Activated CD4-positive, alpha-beta T cell treated with anti-CD3 and anti-CD28 coated beads, Interleukin-2, amount 50 U/mL, for 24 hours (primary cell): ENCODE measurements at places on chromosomes 12 and 14.

- no peak for DNase-seq
Observed at GRCh38 chr12:124869059-124869665, 5.5 kb upstream of the SCARB1 start.

- no peak for DNase-seq
Observed at GRCh38 chr12:7555752-7556151, 52.2 kb upstream of the CD163 start.

DNA sequence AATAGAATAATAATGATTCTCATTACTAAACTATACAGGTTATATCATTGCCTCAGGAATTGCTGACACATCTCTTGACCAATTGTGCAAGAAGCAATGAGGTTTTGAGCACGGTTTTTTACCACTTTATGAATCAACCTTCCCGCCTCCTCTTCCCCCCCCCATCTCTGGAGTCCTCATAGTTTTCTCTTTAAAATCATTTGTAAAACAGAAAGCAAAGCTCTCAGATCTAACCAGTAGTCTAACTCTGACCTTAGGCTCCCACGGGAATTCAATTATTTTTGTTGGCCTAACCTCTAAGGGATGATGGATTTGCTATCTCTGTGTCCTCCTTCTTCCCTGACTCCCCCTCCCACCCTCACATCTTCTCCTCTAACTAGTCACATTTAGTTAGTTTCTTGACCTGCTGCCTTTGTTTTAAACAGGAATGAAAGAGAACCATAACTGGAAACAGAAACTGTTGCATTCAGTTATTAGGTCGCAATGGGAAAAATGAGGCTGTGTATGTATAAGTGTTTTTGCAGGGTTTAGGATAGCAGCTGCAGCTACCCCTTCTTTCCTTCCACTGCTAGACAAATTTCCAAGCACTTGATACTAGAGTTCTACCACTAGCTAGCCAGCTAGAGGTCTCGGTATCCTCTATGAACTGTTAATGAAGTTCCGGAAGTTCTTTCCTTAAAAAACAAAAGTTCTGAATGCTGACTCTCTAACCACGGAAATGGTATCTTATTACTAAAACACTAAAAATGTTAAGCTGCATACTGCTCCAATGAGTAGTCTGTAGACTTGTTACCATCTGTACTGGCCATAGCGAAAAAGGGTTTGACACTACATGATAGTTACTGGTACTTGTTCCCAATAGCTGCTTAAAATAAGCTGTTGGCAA lies 65.4 kb downstream of the TAOK3 start:
- DNase-seq, result peak; percentile 25

GRCh38 chr14:68626386-68626785 lies 166.5 kb downstream of the ZFP36L1 start:
- no peak for DNase-seq

DNA sequence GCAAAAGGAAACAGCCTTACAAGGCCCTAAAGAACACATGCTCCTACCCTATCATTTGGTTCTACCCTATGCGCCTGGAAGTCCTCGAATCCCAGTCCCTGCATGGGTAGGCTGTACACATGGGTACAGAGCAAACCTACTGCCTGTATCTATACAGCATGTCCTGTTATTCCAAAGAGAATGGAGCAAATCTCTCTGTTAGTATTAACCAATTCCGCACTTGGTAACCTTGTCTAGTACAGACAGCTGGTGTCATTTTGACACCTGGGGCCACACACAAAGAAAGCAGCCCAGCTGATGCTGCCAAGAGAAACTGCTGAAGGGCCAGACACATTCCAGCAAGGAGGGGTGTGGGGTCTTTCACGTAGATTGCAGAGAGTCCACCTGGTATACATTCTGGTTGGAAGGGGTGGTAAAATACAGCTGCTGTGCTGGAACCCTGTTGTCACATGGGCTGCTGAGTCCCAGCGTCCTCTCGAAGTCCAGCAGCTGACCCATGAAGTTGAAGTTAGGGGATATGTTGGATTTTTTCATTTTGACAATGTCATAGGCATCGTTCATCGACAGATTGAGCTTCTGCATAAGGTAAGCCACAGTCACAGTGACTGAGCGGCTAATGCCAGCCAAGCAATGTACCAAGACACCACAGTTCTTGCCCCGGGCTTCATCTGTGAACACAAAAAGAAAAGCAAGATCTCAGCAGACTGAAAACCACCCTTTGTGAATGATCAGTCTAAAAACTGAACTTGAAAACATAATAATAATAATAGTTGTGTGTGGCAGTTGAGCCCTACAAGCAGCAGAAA lies 3.2 kb downstream of the DUSP6 start:
- DNase-seq, result no peak

DNA sequence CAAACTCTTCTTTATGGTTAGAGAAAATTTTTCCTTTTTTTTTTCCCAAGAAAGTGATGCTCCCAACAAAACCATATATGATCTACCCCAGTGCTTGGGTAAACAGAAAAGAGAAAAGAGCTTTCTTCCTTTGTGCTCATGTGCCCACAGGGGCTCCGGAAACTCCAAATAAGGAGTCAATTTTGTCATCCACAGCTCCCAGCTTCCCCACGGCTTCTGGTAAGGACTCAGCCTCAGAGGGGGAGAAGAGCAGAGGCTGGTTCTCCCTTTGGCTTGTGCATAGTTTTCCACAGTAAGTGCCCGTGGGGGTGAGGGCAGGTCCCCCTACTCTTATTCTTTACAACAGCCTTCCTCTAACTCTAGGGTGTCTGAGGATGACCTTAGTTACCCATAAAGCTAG lies 13.3 kb upstream of the RGS6 start:
- DNase-seq, result no peak

DNA sequence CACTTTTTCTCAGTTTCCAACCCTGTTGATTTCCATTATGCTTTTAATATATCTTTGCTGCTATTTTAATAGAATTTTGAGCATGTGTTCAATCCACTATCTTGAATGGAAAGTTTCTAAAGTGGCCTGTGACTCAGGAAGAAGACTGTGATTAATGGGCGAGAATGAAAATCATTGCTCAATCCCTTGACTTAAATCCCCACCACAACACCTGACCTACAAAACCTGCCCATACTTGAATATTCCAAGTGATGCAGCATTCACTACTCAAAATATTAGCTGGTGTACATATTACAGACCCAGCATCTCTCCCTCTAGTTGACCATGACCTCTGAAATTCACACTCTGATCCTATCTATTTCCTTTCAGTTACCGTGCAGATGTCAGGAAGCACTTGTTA lies 1.3 kb upstream of the OAS3 start:
- DNase-seq, result no peak

GRCh38 chr12:108611884-108612415 lies 14.1 kb upstream of the TMEM119 start:
- peak; percentile 40 for DNase-seq

DNA sequence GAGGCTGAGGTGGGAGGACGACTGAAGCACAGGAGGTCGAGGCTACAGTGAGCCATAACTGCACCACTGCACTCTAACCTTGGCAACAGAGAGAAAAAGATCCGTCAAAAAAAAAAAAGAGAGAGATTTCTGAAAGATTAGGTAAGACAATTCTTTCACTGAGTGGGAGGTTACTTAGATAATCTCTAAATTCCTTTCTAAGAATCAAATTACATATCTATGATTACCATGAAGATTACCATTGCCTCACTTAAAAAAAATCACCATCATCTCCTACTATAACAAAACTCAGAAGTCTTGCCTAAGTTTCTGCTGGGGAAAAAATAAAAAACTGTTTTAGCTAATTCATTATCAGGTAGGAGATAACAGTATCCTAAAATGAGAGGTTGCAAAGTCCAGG lies 366.7 kb downstream of the DUSP6 start:
- DNase-seq, result no peak

GRCh38 chr12:562634-563033 lies 100.6 kb downstream of the NINJ2 start:
- DNase-seq, result no peak

- DNase-seq, result no peak
Observed at GRCh38 chr12:38880288-38880687, 25.1 kb downstream of the CPNE8 start.
